ENCODE measurements at places on chromosomes 2 and 18.

GRCh38 chr2:144580521-144581161 lies 60.7 kb upstream of the ZEB2 start:
- no peak for DNase-seq

DNA sequence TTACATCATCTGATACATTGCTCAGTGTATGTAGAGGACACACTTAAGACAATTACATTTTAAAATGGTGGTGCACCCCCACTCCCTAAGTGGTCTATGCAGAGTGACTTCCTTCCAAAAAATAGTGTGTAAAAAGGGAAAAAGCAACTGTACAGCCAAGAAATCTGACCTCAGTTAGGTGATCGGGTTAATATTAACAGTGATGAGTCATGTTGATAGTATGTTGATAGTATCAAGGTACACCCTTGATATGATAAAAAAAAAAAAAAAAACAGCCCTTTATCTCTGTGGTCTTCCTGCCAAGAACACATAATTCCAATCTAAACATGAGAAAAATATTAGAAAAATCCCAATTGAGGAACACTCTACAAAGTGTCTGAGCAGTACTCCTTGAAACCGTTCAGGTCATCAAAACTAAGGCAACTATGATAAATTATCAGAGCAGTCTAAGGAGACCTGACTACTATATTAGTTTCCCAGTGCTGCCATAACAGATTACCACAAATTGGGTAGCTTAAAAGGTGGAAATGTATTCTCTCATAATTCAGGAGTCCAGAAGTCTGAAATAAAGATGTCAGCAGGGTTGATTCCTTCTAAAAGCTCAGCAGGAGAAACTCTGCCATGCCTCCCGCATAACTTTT lies 171.9 kb downstream of the ARHGAP28 start:
- DNase-seq = no peak

- DNase-seq = no peak
Observed at GRCh38 chr2:111133603-111134002, 12.9 kb downstream of the BCL2L11 start.

- no peak for DNase-seq
Observed at GRCh38 chr2:181438261-181438660, 18.9 kb upstream of the ITGA4 start.

DNA sequence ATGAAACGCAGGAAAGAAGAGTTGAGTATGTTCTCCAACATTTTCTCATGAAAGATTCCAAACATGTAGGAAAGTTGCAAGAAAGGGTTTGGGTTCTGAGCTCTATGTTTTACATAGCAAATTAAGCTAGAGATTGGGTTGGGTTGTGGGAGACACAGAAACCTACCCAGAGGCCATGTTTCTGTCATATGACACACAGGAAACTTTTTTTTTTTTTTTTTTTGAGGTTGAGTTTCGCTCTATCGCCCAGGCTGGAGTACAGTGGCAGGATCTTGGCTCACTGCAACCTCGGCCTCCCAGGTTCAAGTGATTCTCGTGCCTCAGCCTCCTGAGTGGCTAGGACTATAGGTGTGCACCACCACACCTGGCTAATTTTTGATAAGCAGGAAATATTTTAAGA lies 57.6 kb downstream of the DOCK10 start:
- no peak for DNase-seq

DNA sequence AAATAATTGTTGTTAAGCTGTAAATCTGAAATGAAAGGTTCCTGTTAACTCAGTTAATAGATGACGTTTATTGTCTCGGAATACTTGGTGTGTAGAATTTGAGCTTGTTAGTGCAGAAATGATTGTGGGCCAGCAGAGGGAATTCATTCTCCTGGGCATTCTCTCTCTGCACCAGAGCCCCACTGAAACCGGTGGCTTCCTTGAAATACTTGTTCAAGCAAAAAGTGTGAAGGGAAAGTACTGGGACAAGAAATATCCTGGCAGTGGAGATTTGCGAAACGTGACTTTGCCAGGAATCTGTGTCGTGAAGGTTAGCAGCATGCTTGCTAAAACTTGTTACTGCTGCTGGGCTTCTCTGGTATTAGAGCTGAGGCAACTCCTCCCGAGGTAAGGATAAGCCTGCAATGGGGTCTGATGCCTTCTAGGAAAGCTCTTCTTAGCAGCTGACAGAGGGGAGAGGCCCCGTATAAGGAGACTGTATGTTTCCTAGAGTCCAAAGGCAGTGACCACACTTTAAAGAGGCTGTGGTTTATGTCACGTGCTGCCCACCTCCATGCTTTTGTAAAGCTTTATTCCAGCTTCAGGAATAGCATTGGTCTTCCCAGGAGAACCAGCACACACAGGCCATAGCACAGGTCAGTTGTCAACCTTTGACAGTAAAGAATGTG lies 2.0 kb downstream of the ITGA6 start:
- DNase-seq = no peak

DNA sequence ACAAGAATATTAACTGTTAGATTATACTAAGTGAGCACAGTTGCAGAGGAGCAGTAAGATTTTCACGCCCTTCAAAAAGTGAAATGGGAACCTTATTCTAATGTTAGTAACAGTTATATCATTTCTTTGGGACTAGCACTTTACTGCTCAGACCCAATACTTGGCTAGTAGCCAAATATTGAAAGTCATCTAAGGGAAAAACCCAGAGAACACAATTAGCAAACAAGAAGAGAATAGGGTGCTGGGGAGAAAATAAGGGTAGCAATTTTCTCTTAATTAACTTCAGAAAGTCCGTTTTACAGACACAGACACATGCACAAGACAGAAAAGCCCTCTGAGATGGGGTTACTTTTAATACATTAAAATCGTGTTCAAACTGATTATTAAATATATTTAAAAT lies 71.8 kb downstream of the ID2 start:
- no peak for DNase-seq

DNA sequence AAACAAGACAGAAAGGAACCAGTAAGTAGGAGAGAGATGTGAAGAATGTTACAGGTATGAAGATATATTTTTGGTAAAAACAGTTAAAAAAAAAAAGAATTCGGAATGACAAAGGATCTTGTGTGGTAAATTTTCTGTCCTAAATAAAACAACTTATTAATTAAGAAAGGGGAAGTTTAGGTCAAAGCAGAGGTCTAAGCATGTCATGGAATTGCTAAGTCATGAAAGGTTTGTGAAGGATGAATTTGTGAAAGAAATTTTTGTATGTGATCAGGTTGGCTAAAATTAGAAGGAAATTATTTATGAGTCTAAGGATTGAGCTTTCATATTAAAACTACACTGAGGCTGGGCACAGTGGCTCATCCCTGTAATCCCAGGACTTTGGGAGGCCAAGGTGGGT lies 11.1 kb upstream of the ALPG start:
- DNase-seq = no peak

DNA sequence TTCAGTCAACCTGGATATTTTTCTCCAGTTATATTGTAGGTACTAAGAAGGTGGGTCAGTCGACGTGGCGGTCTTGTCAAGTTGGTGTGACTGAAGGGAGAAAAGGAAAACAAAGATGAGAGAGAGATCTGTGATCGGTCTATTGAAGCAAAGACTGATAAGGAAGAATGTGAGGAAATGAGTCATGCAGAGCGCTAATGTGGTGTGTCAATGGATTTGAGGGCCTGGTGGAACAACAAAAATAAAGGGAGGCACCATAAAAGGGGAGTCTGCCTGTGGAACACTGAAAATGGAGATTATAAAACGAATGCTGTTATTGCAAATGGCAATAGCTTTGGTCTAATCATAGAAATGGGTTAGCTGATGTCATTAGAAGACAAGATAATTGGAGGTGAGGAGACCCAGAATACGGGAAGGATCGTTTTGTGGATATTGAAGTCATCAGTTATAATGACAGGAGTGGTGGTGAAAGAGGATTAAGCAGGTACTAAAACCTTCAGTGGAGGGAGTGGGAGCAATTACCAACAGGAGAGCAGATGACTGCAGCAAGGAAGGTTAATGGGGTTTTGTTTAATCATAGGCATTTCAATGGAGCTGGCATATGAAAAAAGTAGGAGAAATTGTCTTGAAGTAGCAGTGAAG lies 599.1 kb upstream of the FSHR start:
- no peak for DNase-seq

- no peak for DNase-seq
Observed at GRCh38 chr18:23067236-23067635, 68.0 kb upstream of the CABLES1 start.

- DNase-seq = no peak
Observed at GRCh38 chr2:37795938-37796337, 124.5 kb upstream of the CDC42EP3 start.

- no peak for DNase-seq
Observed at GRCh38 chr2:214542866-214543265, 132.0 kb downstream of the VWC2L start.
